ENCODE measurements at places on chromosomes 4 and X.

DNA sequence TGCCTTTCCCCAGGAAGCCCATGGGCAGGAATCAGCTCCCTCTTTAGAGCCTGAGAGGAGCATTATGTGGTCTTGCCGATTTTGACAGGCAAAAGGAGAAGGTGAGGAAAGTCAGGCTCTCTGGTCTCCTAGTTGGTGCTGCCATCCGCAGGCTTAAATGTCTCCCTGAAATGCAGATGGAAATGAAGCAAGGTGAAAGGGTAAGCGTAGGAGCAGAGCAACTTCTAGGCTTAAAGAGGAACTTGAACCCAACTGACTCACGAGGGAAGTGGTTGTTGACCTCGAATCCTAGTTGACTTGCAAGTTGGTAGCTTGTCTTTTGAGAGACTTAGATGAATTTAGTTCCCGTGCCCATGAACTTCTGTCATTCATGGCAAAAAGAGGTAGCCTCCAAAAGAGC is 205.9 kb downstream of the PTTG2 start:
- no peak for DNase-seq

DNA sequence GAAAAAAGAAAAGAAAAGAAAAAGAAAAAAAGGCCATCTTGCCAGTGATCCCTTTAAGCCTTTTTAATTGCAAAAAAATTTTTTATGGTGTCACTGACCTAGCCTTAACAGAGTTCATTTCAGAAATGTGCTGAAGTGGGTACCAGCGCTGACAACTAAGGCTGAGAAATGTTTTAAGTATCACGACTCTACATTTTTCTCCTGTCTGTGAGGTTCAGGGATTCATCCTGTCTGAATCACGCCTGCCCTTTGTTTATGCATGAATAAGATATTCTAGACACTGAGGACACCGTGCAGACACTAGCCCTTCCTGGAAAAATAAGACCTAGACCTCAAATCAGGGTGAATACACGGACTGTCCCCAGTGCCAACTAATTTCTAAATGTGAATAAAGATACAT is 154.4 kb upstream of the NOCT start:
- DNase-seq: no peak

DNA sequence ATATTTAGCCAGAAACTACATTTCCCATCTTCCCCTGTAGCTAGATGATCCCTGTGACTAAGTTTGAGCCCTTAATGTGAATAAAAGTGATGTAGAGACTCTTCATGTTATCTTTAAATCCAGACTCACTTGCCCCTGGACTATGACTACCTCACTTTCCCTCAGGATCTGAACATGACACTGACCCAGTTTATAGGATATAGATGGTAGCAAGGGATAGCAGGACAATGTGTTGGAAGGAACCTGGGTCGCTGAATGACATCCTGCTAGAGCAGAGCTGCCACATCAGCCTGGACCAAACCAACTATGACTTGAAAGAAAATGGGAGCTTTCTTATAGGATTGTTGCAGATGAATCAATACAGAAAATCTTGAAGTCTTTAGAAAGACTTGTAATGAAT is 138.2 kb downstream of the PACRGL start:
- no peak for DNase-seq

DNA sequence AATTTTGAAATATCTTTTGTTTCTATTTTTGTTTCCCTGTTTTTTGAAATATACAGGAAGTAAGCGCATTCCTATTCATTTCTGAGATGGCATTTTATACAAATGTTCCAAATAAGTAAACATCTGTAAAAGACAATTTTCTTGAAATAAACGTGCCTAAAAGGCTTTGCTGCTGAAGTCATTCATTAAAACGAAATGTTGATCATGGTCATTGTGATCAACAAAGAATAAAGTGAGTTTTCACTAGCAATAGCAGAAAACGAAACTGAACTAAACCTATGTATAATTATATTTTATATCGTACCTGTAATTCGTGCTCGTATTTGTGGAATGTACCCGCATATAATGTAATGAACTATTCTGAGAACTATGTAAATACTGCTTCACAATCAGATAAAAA is 221.2 kb downstream of the MGST2 start:
- DNase-seq: no peak

DNA sequence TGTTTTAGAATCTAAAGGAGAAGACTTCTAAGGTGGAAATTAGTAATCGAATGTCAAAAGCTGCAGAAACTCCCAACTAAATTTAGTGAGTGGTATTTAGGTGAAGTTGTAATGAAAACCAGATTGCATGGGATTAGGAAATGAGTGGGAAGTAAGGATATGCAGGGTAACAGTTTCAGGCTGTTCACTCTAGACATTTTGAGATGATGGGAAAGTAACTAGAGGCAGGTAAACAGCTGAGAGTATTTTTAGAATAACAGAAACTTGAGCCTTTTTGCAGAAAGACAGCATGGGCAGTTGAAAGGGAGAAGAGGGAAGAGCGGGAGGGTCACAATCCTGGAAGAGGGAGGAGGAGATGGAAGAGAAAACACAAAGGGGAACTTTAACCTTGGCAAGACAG is 12.7 kb downstream of the SPRY1 start:
- no peak for DNase-seq

DNA sequence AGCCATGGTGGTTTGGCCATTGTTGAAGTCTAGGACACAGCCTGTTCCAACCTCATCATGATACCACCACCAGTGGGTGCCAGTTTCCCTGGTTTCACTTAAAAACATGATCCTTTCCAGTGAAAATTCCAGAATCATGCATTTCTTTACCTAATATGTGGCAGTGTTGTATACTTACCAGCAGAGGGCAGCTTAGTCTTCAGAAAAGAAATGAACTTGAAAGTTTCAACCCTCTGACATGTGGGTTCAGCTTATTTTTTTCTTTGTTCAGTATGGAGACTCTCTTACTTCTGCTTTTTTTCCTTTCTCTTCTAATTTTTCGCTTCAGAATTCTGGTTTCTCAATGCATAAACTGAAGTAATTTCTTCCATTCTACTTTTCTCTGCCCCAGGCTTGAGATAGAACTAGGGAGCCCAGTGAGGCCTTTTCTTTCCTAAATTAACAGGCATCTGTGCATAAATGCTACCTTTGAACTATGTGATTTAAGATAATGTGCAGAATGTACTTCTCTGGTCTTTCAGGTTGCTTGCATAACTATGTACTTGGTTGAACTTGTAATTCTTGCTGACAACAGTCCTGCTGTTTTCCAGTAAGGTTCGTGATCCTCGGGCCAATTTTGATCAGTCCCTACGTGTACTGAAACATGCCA is 10.7 kb downstream of the LIAS start:
- peak; percentile 85 for DNase-seq

- no peak for DNase-seq
Observed at GRCh38 chrX:106731590-106731989, 5.1 kb downstream of the RNF128 start.

DNA sequence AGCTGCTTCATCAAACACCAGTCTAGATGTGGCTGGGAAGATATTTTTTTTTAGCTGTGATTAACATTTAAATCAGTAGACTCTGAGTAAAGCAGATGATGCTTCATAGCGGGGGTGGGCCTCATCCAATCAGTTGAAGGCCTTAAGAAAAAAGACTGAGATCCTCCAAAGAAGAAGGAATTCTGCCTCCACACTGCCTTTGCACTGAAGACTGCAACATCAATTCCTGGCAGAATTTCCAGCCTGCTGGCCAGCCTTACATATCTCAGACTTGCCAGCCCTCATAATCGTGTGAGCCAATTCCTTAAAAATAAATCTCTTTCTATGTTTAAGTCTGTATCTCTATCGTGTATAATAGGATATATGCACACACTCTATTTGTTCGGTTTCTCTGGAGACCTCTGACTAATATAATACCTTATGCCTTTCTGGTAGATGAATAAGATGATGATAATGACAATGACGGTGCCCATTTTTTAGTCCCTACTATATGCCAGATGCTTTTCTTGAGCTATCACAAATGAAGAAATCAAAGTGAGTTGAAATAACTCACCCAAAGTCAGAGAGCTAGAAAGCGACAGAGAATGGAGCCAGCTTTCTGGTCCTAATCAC is 66.1 kb upstream of the SOD3 start:
- DNase-seq: no peak

- no peak for DNase-seq
Observed at GRCh38 chr4:27066591-27066990, 205.9 kb downstream of the STIM2 start.

Data from NCI-H460 (cell line).